ENCODE measurements at places on chromosomes 3 and 15.

DNA sequence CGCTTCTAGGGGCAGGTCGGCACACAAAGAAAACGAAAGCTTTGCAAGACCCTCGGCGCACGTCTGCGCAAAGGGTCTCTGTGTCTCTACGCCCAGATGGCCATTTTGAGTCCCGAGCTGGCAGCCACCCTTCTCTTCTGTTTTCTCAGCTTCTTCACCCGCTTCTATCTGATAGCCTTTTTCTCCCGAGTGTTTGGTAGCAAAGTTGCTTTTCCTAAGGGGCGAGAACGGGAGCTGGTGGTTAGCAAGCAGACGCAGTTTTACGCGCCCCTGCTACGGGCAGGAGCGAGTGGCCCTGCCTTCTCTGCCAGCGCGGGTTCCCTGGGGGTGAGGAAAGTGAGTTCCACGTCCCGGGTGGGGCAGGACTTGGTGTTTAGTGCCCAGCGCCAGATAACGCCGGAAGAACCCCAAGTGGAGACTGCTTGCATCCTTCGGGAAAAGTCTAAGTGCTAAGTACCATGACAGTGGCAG is 2.9 kb upstream of the MKRN2 start:
- no peak for DNase-seq

DNA sequence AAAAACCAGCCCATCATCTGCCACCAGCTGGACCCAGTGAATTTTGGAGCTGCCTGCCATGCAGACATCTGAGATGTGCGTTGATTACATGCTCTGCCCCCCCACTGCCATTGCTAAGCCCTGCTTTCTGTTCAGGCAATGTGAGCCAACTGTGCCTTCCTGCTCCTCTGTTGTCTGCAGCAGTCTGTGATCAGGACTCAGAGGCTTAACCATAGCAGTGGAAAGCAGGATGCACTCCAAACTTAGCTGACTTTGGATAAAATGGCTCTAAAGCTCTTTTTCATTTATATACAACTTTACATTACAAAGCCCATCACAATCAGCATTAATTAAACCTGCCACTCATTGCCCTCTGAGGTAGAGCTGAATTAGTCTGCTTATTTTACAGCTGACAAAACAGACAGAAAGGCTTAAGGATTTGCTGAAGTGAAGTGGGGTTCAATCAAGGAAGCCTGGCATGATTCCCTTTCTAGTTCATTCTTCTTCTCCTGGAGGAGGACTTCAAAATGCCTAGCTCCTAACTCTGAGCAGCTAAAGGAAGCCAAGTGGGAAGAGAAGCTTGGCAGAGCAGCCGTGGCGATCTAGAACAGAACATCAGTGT is 15.7 kb upstream of the RPS27L start:
- DNase-seq = no peak

DNA sequence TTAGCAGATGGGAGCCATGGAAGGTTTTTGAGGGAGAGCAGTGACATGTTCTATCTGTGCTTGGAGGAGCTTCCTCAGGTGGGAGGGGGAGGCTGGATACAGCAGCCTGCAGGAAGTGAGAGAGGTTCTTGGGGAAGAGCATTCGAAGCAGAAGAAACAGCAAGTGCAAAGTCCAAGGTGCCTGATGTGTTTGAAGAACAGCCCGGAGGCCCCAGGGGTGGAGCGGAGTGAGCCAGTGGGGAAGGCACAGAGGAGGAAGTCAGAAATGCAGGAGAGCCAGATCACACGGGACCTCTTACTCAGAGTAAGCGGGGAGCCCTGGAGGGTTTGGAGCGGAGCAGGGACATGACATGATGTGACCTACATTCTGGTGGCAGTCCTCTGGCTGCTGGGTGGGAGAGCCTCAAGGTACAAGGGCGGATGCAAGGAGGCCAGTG is 10.8 kb downstream of the ITGA11 start:
- no peak for DNase-seq

DNA sequence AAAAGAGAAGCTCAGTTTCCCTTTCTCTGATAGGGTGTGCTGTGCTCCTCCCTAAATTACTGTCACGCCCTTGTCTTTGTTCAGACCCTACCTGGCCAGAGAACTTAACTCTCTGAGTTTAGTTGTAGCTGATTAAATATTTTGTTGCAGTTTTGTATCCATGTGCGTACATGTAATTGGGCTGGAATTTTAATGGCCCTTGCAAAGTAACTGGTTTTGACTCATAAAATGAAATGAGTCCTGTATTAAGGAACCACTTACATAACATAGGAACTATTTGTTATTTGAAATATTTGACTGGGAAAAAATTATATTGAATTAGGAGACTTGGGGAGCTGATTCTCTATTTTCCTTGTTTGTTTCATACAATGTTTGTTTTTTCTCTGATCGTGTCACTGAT is 80.2 kb downstream of the LRRK1 start:
- DNase-seq = no peak

GRCh38 chr15:85624291-85624801 is 170.4 kb downstream of the KLHL25 start:
- DNase-seq = no peak

- DNase-seq = no peak
Measured at GRCh38 chr3:103057003-103057402, 622.2 kb downstream of the ZPLD1 start.

DNA sequence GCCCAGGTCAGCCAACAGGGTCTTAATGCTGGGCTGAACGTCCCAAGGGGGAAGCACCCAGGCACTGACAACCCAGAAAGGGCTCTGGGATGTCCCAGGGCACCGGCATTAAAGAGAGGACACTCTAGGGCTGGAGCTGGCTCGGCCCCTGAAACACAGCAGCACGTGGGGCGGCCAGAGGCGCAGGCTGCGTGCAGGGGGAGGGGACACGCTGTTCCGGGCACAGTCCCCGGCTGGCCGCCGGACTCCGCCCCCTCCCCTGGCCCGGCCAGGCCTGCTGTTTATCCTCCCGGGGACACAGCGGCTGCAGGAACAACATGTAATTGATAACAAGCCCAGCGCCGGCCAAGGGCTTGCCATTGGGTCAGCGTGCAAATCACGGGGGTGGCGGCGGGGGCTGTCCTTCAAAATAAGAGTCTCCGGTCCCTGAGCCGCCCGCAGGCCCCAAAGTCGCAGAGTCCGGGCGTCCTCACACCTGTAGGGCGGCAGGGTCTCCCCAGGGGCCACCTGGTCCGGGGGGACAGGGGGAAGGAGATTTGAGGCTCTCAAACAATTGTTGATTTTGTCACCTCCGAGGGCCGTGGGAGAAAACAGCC is 1.3 kb downstream of the KLF15 start:
- peak; percentile 72 for DNase-seq

- no peak for DNase-seq
Measured at GRCh38 chr3:42130329-42131070, 39.3 kb downstream of the TRAK1 start.

- DNase-seq = no peak
Measured at GRCh38 chr15:64746356-64746755, 29.0 kb downstream of the RBPMS2 start.
